Panc1 (cell line): ENCODE measurements at places on chromosomes 5 and 9.

- no peak for DNase-seq
Observed at GRCh38 chr5:38726279-38726678, 119.5 kb upstream of the OSMR start.

GRCh38 chr5:143594902-143595818 is 191.7 kb upstream of the NR3C1 start:
- DNase-seq: peak; percentile 71

DNA sequence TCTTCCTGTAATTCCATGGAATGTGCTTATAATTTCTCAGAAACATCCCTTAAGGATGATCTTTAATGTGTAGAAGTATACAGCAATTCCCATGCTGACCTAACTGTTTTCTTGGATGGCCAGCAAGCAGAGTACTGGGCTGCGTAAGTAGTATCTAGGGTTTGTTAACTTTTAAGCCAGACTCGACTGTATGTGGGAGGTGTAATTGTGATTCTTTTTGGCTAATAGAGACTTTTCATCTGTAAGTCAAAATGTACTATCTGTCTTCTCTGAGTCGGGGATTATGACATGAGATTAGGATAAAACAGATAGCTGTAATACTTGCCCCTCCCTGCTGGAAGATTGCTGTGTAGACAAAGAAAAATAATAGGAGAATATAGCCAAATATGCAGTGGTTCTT is 169.3 kb downstream of the SGCD start:
- no peak for DNase-seq

GRCh38 chr5:180114304-180115003 is 42.9 kb upstream of the RNF130 start:
- no peak for DNase-seq

DNA sequence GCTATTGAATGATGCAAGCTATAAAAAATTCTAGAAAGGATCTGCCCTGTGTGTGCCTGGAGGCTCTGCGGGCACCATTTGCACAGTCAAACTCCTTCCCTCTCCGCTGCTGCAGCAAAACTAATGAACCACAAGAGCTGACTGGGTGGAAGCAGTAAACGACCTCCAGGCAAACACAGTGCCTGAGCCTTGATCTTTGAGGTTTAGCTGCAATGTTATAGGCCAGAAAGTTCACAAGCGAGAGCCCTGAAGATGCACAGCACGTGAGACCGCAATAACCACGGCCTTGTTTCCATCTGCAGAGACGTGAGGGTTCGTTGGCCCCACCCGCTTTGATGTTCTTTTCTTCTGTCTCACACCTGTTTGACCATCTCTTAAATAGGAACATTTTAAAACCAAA is 69.2 kb upstream of the S1PR3 start:
- no peak for DNase-seq

- DNase-seq: no peak
Observed at GRCh38 chr5:5347442-5347841, 75.0 kb upstream of the ICE1 start.

GRCh38 chr5:6262651-6263363 is 115.5 kb downstream of the MED10 start:
- no peak for DNase-seq

DNA sequence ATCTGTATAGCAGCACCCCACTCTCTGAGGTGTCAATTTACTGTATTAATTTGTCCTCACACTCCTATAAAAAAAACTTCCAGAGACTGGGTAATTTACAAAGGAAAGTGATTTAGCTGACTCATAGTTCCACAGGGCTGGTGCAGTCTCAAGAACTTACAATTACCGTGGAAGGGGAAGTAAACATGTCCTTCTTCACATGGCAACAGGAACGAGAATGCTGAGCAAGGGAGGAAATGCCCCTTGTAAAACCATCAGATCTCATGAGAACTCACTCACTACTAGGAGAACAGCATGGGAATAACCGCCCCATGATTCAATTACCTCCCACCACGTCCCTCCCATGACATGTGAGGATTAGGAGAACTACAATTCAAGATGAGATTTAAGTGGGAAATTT is 602.6 kb downstream of the MTRR start:
- DNase-seq: no peak

GRCh38 chr5:176559683-176560082 is 10.5 kb downstream of the CDHR2 start:
- no peak for DNase-seq

- no peak for DNase-seq
Observed at GRCh38 chr5:16681876-16682275, 65.1 kb upstream of the RETREG1 start.

GRCh38 chr5:65068410-65068809 is 299.7 kb downstream of the CWC27 start:
- no peak for DNase-seq

DNA sequence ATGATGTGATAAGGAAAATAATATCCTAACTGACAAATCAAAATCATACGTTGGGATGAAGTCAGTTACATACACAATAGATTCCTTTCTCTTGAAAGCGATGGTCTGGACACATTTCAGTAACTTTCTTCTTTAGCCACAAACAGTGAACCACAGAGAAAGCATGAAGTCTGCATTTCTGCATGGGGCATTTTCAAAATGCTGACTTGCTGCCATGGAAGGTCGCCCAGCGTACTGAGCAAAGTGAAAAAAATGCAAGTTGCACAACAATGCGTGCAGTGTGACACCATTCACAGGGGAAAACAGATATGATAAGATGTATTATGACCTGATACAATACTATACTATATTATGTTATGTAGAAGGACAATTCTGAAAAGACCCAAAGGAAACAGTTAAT is 146.3 kb downstream of the SNX18 start:
- no peak for DNase-seq

- no peak for DNase-seq
Observed at GRCh38 chr9:87148331-87149104, 201.2 kb upstream of the GAS1 start.

GRCh38 chr5:89041976-89042375 is 159.0 kb upstream of the MEF2C start:
- DNase-seq: no peak

DNA sequence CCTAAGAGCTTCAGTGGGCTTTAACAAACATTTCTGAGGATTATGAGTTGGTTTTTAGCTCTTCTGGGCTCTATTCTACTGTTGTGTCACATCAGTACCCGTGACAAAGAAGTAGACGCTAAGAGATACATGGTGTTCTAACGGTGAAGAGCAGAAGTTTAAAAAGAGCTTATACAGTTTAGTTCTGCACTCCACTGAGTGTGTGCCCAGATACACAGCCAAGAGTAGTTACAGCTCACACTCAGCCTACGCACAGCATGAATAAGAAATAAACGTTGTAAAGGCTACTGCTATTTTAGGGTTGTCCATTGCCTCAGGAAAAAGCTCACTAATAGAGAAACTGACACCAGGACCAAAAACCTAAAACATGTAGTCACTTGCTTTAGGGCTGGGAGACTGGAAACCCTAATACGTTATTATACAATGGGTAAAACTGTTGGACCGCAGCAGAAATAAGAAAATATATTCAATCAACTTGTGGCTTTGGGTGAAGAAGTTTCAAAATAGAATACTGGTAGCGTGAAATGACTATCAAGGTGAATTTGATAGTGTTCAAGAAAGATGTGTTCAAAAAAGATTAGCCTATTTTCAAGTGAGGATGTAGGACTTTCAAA is 34.7 kb downstream of the PSIP1 start:
- DNase-seq: no peak

GRCh38 chr9:95773053-95773418 is 102.5 kb upstream of the ERCC6L2 start:
- DNase-seq: no peak

DNA sequence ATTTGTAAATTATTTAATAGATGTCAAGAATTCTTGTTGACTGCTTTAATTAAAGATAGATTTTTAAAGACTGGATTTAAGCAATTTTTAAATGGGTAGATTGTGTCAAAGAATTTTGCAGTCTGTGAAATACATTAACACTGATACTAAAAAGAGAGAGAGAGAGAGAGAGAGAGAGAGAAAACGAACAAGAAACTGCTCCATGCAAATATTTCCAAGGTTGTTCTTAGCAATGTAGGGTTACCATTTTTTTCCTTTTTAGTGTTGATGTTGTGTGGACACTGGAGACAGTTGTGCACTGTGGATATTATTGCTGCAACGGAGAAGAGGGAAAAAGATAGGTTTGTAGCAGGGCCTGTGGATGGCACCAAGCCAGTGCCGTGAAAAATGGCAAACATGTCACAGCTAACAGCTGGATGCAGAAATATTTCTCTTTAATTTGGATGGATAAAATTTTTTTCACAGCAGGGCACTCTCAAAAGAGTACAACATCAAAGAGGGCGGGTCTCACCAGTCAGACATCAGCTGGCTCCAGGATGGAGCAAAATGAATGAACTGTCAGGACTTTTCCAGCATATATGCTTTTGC is 58.2 kb downstream of the PRDM6 start:
- no peak for DNase-seq

- DNase-seq: no peak
Observed at GRCh38 chr9:10661994-10662393, 49.2 kb upstream of the PTPRD start.

DNA sequence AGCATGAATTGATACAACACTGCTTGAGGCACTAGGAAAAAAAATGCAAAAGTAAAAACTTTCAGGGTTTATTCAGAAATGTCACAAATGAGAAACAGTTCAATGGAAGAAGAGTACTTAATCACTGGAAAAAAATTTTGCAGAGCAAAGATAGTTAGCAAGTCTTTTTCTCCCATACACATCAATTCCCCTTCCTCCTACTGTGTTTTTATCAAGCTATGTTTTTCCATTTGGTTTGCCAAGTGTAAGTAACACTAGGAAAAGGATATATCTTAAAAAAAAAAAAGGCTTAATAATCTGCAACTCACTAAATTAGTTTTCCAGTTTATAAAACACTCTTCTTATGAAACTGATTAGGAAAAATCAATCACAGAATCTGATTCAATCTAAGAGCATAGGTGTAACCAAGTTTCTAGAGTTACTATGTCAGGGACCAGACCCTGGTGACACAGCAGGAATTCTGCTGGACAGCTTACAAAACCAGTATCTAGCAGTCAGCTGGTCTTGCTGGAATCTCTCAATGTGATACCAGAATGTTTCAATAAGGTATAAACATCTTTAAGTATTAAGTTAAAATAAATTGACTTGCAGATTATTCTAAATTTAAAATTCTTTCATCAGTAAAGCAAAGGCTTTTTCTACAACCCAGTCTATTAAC is 34.7 kb downstream of the RNF145 start:
- DNase-seq: no peak

GRCh38 chr5:149780043-149780737 is 50.1 kb downstream of the PPARGC1B start:
- DNase-seq: no peak

DNA sequence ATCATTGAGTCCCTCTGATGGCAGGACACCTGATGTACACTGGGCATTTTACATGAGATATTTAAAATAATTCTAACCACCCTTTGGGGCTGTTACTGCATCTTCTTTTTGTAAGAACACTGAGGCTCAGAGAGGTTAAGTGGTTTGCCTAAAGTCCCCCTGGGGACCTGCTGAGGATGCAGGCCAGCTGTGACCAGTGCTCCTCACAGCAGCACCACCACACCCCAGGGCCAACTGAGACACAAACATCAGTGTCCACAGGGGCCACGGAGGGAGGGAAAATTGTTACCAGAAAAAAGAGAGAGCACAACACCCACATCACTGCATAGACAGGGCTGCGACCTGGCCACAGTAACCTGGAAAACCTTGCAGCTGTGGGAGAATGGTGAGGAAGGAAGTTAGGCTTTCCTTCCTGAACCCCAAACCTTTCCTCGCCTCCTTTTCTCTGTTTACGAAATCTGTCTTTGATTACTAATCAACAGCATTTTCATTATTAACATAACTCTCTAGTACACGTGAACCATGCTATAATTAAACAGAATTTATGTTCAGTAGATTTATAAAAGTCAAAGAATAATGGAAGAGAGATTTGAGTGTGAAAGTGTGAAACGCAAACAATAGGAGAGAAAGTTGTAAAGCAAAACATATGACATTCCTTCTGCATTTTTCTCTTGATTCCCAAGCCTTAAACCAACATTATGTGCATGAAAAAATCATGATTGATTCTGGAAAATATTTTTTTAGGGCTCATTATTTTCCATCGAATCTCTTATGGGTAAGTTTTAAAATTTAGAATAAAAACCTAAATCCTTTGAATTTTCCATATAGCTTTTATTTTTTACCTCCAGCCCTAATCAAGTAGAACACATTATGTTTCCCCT is 228.1 kb upstream of the DAPK1 start:
- DNase-seq: no peak

DNA sequence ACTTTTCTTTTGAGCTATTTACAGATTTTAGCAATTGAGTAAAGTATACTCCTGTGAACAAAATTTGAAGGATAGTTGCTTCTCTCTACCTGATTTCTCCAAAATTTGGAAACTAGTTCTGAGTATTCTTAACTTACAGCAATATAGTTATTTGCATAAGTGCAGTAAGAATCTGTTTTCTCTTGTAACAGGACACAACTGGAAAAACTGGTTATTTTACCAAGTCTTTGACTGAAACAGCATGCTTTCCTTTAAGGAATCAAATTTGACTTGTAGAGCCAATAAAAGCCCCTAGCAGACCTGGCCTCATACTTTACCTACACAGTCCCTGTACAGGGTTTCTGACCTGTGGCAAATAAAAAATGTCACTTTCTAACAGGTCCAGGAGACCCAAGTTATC is 301.9 kb upstream of the POU5F2 start:
- DNase-seq: no peak

- DNase-seq: no peak
Observed at GRCh38 chr5:173108914-173109313, 35.4 kb upstream of the BNIP1 start.

- no peak for DNase-seq
Observed at GRCh38 chr9:118596374-118597015, 772.7 kb downstream of the BRINP1 start.

DNA sequence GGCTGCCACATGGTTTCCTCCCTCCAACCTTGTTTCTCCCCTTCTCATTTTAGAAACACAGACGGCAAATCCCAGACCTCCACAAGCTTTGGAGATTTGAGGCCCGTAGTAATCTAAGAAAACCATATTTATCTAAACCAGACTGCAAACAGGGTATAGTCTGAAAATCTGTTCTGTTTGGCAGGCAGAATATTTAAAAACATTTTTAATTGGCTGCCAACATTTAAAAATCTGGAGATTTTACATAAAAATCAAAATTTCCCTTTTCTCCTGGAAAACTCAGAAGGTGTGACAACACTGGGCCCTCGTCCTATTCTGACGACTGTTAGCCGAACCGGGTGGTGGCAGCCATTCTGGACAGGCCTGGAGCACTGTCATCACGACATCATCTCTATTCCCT is 57.9 kb upstream of the INSYN2B start:
- DNase-seq: no peak

DNA sequence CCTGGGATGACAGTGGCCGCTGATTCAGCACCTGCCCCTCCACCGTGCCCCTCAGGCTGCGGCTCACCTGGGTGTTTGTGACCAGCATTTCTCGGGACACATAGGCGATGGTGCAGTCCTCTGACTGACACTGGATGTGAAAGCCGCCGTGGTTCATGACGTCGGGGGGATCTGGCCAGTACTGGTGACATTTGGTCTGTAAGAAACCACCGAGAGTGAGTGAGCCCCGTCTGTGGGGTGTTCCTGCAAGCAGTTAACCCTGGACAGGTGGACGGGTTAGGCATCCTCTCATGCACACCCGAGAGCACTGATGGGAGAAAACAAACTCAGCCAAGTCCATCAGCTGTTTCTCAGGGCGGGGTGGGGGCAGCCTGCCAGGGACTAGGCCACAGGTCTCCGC is 62.5 kb upstream of the EPB41L4B start:
- DNase-seq: no peak

- no peak for DNase-seq
Observed at GRCh38 chr9:136949239-136949816, 2.7 kb upstream of the LCN12 start.

- DNase-seq: no peak
Observed at GRCh38 chr9:96868709-96869108, 14.4 kb upstream of the ZNF782 start.
